ENCODE measurements at places on chromosomes 13 and 19.

DNA sequence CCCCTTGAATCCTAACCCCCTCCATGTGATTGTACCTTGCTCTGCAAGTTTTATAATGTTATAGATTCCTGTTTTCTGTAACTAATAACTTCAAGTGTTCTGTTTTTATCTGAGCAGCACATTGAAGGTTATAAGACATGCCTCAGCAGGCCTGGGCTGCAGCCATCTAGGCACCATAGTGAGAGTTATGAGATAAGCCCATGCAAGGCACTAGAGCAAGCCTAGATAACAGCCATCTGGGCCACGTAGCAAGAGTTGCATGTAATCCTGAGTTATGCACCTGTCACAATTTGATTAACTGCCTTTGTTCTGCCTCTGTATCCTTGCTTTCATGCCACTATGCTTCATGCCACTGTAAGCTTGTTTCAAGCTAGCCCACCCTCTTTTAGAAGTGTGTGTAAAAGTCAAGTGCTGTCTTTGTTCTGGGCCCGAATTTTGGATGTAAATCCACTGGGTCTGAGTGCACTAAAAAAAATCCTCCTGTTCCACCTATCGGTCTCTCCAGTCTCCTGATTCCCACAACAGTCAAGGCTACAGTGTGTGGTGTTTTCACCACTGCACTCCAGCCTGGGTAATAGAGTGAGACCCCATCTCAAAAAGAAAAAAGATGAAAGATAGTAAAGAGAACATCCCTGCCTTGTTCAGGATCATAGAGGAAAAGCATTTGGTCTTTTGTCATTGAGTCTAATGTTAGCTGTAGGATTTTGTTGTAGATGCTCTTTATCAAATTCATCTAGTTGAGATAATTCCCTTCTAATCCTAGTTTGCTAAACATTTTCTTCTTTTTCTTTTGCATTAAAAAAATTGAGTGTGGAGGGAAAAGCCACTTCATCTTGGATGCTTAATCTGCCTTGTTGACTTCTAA lies 16.0 kb upstream of the KBTBD6 start:
- no peak for DNase-seq

DNA sequence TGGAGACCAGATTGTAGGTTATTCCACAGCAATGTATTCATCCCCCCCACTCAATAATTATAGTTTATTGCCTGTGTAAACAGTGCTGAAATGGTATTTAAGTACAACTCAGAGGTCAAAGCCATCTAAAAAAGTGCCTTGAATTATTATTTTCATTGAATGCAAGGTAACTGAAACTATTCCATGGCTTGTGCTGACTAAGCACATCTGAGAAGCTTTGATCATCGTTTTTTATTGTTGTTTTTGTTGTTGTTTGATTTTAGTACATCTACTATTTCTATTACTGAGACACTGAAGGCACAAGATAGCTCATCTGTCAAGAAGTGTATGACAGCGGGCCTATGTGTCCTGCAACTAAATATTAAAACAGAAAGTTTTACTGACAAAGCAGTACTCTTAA lies 308.0 kb downstream of the OXGR1 start:
- no peak for DNase-seq

DNA sequence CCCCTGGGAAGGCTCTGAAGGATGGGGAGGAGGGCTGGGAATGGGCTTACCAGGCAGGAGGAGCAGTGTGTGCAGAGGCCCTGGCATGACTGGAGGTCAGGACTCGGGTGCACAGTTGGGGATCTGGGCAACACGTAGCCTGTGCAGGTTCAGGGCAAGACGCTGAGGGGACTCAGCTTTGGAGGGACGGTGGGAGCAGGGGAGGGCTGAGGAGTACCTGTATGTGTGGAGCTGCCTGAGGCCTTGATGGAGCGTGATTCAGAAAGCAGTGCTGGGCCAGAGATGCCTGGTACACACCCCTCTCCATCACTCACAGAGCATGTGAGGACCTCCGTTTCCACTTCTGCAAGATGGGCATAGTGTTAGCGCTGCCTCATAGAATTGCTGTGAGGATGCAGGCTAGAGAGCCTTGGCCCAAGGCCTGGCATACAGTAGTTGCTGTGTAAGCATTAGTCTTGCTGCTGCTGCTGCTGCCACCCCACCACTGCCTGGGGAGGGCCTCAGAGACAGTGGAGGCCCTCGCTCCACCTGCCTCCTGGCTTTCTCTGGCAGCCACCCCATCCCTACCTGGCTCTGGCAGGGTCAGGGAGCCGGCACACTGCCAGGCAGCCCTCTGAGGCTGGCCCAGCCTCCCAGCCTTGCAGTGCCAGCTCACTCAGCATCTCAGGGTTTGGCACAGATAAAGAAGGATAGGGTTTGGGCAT lies 2.4 kb downstream of the PAK4 start:
- DNase-seq, result no peak

DNA sequence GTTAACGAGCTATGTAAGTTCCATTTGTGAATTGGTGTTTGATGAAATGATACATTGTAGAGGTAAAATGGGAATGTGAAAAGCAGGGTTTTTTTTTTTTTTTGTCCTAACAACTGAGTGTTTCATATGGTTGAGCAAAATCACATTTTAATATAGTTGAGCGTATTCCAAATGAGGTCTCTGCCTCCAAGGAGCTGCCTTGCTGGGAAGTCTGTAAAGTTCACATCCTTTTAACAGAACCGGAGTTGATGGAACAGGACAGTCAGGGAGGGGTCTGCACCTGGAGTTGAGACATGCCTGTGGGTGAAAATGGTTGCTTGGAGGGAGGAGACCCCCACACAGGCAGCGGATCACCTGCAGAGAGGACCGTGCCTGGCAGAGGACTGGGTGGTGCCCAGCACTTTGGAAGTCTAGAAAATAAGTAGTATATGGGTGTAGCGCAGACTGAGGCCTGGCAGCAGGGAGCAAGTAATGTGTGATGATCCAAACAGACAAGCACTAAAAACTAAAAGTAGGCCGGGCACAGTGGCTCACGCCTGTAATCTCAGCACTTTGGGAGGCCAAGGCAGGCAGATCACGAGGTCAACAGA lies 75.2 kb upstream of the UBAC2 start:
- DNase-seq, result no peak

- DNase-seq, result no peak
These were observed 52.0 kb downstream of the GNG7 start for GRCh38 chr19:2650515-2650914.

DNA sequence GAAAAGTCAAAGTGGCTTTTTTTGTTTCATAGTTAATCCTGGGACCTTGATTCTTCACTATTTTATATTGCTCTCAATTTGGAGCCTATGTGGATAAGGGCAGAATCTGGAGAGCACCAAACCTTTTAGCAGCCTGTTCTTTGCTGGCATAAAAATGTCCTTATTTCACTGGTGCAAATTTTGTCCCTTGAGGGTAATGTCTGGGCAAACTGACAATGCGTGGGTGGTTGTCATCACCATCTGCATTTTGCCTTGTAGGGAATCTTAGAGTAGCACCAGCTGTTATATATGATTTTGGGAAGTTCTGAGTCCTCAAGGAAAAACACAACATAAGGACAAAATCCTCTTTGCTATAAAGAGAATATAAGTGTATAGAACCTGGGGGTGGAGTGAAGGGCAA lies 336.9 kb upstream of the HTR2A start:
- no peak for DNase-seq

DNA sequence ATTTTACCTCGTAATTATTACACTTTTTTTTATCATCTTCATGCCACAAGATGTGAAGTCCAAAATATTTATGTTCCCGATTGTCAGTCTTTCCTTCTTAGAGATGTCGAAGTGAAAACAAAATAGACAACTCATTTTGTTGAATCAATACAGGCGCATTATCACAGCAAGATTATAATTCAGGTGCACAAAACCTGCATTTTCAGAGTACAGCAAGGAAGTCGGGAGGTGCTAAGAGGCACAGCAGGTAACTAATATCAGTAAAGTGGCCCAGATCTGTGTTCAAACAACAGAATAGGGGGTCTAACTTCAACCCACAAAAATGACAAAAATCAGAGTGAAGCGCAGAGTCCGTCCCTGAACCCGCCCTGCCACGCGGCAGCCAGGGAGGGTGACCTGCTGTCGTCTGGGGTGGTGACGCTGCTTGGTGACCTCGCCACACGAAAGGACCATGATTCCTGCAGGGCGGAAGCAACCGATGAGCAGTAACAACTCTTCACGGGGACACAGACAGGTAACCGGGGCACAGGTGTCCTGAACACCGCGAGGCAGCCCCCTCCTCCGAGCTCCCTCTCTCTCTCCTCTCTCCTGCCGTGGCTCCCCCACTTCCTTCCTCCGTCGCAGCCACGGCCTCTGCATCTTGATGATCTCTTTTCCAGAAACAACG lies 50.9 kb upstream of the SPACA7 start:
- DNase-seq, result no peak

- DNase-seq, result no peak
These were observed 140.5 kb downstream of the KLF12 start for GRCh38 chr13:73993661-73994060.

DNA sequence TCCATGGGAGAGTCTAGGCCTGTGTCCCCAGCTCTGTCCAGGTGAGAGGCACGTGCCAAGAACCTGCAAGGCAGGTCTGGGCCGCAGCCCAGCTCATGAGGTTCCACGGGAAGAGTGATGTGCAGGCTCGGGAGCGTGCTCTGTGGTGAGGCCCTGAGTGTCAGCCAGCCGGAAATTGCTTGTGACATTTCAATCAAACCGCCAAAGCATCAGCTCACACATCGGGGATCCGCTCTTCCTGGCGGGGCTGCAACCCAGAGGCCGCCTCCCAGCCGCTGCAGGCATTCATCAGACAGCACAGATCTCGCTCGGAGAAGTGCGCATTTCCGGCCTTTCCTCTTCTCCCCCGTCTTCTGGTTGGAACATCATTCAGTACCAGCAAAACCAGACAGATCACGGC lies 109.3 kb downstream of the KDM4B start:
- no peak for DNase-seq

- no peak for DNase-seq
These were observed 5.4 kb downstream of the KCNN4 start for GRCh38 chr19:43775299-43775890.

- no peak for DNase-seq
These were observed 286.7 kb upstream of the SLITRK6 start for GRCh38 chr13:86085890-86086289.

GRCh38 chr13:51636349-51636890 lies 52.2 kb downstream of the WDFY2 start:
- no peak for DNase-seq

GRCh38 chr19:37551129-37551993 lies 43.2 kb downstream of the ZNF571 start:
- DNase-seq, result no peak

DNA sequence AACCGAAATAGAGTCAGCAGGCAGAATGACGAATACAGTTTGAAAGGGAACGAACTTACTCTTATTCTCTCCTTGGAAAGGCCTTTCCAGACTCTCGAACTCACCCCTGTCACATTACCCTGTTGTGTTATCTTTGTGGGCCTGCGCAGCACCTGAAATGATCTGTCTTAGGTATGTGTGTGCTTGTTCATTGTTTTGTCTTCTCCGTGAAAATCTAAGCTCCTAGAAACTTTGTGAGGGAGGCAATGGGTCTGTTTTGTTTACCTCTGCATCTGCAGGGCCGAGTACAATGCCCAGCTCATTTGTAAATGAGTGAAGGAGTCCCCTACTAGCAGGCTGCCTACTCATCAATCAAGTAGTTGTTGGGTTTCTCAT lies 19.6 kb downstream of the HMGB1 start:
- DNase-seq, result no peak

DNA sequence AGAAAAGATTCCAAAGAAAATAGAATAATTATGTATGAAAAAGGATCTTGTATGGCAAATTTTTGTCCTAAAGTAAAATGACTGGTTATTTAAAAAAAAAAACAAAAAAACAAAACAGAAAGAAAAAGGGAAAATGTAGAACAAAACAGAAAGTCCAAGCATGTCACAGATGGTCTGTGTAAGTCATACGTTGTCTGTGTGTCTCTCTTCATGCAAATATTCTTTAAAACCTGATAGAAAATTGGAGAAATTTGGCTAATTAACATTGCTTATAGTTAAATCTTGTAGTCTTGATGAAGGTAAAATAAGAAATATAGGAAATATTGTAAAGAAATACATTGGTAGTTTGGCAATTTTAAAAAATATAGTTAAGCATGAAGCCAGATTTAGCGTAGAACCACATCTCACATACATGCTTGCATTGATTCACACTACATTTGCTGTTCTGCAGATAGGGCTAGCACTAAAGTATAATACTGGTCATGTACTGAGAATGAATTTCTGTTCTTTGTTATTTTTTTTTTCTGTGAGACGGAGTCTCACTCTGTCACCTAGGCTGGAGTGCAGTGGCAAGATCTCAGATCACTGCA lies 58.4 kb downstream of the SPRYD7 start:
- DNase-seq, result no peak

GRCh38 chr19:37961198-37961597 lies 54.2 kb downstream of the SIPA1L3 start:
- no peak for DNase-seq

GRCh38 chr13:93270769-93271742 lies 44.4 kb downstream of the GPC6 start:
- DNase-seq, result no peak
